ENCODE measurements at places on chromosomes 16 and 17.

DNA sequence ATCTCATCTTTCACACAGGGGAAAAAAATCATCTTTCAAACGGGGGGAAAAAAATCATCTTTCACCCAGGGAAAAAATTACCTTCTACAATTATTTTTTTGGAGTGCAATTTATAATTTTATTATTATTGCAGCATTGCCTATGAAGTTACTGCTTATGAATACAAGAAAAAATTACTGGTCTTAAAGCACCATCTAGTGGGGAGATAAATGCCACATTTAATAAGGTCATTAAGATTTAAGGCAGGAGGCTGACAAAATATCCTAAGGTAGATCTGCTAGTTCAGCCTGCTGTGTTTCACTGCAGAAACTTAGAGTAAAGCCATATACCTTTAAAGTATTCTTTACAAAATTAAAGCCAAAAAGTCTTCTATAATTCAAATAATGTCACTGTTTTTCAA lies 13.7 kb downstream of the SHCBP1 start:
- DNase-seq: no peak

- DNase-seq: no peak
These were observed 424 bp downstream of the HOXB2 start for GRCh38 chr17:48544349-48545021.

- no peak for DNase-seq
These were observed 2.3 kb upstream of the CYTH1 start for GRCh38 chr17:78784352-78784751.

DNA sequence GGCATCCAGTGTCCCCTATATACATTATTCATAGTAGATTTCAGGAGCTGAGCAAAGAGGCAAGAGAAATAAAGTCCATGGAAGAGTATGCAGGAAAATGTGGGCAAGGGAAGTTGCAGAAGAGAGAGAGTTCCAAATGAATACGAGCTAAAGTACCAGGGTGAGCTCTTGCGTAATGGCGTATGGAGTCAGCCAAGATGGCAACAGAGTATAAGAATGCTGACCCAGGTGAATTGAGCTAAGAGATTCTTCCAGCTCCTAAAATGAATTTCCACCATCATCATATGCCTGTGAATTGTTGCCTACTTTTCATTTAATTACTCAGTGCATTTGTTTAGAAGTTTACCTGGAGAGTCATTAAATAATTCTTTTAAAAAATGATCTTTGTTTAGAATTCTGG lies 153.2 kb upstream of the CNTNAP4 start:
- DNase-seq: no peak

DNA sequence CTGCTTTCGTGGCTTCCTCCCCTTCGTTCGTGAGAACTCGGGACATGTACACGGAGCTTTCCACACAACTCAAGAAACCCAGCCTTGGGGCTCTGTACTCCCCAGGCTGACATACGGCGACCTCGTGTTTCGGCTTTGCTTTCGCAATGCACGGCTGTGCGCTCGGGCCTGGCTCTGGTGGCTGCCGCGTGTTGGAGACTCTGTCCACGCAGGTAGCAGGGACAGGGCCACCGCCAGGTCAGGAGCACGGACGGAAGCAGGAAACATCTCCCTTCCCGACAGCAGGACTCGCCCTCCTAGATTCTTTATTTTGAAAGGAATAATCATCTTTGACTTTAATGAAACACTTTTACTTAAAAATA lies 17.3 kb downstream of the UTS2R start:
- no peak for DNase-seq

- no peak for DNase-seq
These were observed 89.3 kb upstream of the NKD1 start for GRCh38 chr16:50458667-50459495.

GRCh38 chr17:55634702-55635101 lies 88.0 kb downstream of the TMEM100 start:
- DNase-seq: no peak

- no peak for DNase-seq
These were observed 1.1 kb downstream of the DCUN1D3 start for GRCh38 chr16:20899071-20899470.

DNA sequence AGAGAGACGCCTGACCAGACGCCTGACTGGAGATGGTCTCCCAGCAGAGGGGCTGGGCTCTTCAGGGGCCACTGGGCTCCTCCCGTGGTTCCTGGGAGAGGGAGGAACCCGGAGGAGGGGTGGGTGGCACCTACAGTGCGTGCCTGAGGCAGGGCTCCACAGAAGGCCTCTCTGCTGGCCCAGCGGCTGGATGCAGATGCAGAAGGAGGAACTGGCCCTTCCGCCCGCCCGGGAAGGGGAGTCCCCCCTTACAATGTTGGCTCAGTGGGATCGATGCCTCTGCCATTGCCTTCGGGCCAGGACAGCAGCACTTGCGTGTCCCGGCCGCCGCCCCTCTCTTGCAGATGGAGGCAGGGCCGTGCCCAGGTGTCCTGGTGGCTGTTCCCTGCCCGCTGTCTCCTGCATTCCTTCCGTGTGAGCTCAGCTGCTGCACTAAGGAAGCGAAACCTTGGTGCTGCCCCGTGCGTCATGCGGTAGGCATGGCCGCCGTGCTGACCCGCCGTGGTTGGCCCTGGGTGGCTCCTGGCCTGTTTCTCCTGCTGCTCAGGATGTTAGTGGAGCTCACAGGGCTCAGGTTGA lies 15.1 kb downstream of the BAIAP2 start:
- no peak for DNase-seq

GRCh38 chr16:13988038-13988437 lies 68.1 kb downstream of the ERCC4 start:
- DNase-seq: no peak

DNA sequence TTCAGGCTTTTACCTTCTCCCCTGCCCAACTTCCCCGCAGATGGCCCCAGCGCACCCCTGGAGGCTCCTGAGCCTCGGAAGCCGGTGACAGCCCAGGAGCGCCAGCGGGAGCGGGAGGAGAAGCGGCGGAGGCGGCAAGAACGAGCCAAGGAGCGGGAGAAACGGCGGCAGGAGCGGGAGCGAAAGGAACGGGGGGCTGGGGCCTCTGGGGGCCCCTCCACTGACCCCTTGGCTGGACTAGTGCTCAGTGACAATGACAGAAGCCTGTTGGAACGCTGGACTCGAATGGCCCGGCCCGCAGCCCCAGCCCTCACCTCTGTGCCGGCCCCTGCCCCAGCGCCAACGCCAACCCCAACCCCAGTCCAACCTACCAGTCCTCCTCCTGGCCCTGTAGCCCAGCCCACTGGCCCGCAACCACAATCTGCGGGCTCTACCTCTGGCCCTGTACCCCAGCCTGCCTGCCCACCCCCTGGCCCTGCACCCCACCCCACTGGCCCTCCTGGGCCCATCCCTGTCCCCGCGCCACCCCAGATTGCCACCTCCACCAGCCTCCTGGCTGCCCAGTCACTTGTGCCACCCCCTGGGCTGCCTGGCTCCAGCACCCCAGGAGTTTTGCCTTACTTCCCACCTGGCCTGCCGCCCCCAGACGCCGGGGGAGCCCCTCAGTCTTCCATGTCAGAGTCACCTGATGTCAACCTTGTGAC lies 3.6 kb downstream of the MAPK7 start:
- no peak for DNase-seq

GRCh38 chr16:19108409-19109287 lies 5.1 kb upstream of the ITPRIPL2 start:
- no peak for DNase-seq

DNA sequence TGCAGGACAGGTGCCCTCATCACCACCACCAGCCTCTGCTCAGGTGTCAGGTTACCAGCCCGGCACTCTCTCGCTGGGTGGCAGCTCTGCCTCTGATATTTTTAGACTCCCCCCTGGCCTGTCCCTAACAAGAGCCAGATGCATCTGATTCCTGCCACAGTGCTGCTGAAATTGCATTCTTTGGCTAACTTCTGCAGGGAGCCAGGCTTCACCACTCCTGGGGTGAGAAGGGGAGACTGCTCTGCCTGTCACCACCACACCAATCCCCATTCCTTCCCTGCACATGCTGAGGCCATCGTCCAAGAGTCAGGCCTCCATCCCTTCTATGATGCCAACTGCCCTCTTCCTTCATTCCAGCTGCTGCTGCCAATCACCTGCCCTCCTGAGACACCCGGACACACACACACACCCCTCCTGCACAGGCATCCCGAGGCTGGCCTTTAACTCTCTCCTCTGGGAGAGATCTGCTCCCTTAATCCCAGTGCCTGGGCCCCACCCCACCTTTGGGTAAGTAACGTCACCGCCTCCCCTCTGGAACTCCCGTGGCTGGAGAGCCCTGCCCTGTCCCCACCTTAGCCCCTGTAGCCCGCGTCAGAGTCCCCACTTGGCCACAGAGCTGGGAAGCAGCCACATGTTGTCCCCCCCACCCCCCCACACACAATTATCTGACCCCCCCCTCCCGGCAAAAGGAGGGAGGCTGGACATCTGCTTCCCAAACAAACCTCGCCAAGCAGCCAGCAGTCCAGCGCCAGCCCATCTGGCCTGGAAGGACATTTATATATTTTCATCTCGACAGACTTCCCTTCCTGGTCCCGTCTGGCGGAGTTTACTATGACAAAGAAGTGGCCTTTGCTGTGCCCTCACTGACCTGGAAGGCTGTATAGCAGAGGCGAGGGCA lies 2.8 kb downstream of the EMP2 start:
- DNase-seq: no peak

GRCh38 chr16:69345923-69346322 lies 5.7 kb downstream of the TMED6 start:
- no peak for DNase-seq

DNA sequence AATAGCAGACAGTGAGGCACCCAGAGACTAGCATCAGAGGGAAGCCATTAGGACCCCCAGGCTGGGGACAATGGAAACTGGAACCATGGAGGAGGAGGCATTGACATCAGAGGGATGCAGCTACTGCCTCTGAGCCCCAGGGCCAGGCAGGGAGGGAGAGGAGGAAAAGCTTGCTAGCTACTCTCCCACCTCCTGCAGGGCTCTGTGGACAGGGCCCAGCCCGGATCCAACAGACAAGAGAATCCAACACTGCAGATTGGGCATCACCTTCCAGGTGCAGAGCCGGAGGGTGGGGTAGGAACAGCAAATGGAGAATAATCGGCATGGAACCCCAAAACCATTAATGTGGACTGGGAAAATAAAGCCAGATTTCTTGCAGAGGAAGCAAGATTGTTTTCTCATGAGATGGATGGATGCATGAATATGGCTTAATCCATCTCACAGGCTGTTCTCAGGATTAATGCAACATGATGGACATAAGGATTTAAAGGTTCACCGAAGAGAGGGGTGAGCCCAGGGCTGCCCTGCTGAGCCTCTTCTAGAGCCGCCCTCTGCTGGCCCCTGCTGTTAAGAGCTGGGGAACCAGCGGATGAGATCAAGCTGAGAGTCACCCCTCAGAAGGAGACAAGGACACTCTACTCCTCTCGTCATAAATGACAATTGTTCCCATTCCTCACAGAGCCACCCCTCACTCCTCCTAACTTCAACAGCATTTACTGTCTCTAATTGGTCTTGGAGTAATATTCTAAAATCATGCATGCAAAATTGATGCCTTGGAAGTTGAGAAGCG lies 48.8 kb downstream of the DNAH3 start:
- peak; percentile 20 for DNase-seq

DNA sequence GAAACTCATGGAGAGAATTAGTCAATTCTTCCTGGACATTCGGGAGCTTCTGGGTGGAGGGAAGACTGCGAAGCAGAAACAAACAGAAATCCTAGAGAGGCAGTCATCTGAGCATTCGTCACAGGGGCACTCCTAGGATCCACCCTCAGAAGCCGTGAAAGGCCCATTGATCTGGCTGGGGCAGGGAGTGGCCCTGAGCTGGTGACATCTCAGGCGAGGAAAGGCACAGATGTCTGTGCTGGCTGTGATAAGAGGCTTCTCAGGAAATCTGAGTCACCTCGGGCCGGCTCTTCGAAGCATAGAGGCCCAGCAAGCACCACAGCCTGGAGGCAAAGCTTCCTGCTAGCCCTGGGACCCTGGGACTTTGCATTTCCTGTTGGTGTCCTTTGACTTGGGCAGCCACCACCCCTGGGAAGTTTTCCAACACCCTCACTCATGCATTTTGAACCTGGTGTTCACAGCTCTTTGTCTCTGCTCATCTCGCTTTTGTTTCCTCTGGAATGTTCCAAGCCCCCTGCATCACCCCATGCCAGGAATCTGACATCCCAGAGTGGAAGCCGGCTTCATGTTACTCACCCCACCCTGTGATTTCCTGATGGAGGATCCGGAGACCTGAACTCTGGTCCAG lies 23.3 kb upstream of the CDRT4 start:
- no peak for DNase-seq

- no peak for DNase-seq
These were observed 12.7 kb downstream of the NDUFAF8 start for GRCh38 chr17:81251709-81252301.

- no peak for DNase-seq
These were observed 1469.3 kb downstream of the CDH8 start for GRCh38 chr16:60566901-60567300.

DNA sequence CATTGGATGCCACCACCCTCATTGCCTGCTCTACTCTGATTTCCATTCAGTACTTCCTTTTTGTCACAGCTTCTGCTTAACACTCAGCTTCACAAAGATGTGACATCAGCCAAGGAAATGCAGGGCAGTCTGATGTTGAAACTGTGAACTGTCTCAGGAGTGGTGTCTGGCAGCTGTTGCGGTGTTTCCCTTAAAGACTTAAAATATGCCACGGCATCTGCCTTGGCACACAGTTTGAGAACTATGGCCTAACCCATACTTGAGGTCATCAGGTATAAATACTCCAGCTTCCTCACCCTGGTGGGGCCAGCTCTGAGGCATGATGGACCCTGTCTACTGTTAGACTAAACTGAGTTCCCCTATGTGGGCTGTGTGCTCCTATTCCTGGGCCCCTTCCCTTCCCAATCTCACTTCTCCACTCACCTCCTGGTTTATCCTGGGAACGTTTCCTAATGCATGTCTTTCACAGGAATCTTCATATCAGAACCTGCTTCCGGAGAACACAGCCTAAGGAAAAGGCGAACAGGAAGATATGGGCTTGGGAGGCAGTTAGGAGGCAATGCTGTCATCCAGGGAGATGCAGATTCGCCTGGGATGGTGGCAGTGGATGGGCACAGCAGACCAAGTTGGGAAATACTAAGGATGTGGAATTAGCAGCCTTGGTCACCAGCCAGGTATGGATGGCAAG lies 96.5 kb downstream of the WSCD1 start:
- no peak for DNase-seq

DNA sequence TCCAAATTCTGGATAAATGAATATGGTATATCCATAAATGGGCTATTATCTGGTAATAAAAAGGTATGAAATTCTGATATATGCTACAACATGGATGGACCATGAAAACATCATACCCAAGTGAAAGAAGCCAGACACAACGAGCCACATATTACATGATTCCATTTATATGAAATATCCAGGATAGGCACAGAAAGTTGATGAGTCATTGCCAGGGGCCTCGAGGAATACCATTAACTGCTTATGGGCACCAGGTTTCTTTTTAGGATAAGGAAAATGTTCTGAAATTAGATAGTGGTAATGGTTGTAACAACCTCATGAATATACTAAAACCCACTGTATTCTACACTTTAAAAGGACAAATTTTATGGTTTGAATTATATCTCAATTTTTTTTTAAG lies 123.2 kb downstream of the PITPNC1 start:
- no peak for DNase-seq

GRCh38 chr16:66824006-66824405 lies 6.8 kb downstream of the NAE1 start:
- no peak for DNase-seq
